Brain pericyte (primary cell): ENCODE measurements at places on chromosomes 2 and 18.

DNA sequence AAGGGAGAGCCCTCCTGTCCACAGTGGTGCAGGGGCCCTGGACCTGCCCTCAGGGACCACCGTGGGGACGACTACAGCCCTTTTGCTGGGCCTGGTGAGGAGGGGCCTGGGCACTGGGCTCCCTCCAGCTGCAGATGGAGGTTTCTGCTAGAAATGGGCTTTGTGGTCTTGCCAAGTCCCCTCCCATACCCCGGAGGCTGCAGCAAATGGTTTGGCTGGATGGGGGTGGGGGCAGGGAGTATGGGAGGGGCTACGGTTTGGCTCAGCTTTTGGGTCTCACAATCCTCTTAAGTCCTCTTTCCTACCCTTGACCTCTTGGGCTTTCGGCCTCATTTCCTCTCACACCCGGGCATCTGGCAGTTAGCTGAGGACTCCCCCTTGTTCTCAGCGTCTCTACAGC, 21.7 kb downstream of the TET3 start:
- DNase-seq = no peak

DNA sequence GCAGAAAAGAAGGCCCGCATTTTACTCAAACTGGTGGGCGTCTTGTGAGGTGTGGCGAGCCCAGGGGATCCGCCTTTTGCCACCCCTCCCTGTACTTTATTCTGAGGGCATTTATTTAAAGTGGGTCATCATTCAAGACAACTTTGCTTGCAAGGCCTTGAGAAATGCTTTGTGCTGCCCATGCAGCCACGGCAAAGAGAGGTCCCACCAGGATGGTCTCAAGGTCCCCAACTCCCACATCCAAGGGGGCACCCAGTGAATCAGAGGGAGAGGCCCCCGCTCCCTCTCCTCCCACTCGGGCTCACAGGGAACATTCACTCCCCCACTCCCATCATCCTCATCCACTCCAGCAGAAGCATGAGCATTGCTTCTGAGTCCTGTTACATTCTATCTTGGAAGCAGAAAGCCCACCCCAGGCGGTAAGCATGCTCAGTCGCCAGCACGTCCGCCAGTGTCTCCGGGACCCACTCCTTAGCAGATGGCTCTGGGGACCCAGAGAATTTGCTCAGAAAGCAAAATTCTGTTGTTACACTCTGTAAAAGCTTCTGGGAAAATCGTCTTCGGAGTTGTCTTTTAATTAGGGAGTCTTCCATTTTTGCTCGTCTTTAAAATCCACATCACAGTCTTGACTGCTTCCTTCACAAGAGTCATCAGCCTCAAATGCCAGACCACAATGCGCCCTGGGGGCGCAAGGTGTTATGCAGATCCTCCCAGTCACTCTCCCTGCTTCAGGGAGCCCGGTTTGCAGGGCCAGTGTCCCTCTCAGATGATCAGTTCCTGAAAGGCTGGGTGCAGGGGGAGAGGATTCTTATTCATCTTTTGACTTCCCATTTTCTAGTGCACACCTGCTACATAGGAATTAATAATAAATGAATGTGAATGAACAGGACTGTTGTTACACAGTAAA, 99.4 kb upstream of the NCK2 start:
- DNase-seq = no peak

- DNase-seq = no peak
Measured at GRCh38 chr2:205754285-205754923, 72.1 kb downstream of the NRP2 start.

GRCh38 chr2:156748221-156748620, 312.0 kb downstream of the GPD2 start:
- no peak for DNase-seq

- no peak for DNase-seq
Measured at GRCh38 chr18:73947180-73947921, 200.3 kb downstream of the FBXO15 start.

- no peak for DNase-seq
Measured at GRCh38 chr2:106157416-106157815, 36.7 kb downstream of the UXS1 start.

GRCh38 chr2:105969552-105969951, 224.5 kb downstream of the UXS1 start:
- no peak for DNase-seq

GRCh38 chr18:77700051-77700450, 450.4 kb downstream of the GALR1 start:
- DNase-seq = no peak
